RWPE1 (cell line): ENCODE measurements at places on chromosomes 11 and 22.

DNA sequence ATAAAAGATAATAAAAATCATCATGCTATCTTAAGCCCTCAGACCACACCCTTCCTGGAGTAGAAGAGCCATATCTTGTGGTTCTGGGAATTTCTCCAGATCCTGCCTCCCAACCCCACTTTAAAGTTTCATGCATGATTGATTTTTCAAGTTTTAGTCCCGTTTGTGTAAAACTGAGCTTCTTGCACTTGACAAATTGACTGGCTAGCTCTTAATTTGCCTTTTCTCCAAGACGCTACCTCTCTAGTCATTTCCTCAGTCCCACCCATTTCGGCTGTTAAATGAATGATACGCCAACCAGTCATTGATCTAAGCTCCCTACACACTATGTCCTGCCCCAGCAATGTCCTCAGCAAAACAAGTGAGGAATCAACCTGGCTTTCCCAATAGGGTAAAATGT lies 71.8 kb upstream of the TEAD1 start:
- no peak for DNase-seq

DNA sequence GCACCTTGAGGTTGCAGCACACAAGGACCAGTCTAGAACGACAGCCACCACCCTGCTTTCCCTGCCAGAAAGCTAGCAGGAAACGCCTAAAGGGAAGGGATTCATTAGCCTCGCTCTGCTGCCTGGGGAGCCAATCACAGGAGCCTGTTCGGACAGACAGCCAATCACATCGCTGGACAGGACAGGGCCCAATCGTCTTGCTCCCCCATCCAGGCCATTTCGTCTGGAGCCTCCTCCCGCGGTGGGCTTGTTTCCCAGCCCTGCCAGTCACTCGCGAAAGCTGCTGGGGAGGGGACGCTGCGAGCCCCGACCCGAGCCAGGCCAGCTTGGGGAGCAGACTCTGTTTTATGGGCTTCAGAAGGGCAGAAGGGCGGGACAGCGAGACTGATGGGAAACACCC lies 79.8 kb upstream of the NCAM1 start:
- peak; percentile 86 for DNase-seq

GRCh38 chr11:119473901-119474681 lies 51.1 kb upstream of the THY1 start:
- no peak for DNase-seq

DNA sequence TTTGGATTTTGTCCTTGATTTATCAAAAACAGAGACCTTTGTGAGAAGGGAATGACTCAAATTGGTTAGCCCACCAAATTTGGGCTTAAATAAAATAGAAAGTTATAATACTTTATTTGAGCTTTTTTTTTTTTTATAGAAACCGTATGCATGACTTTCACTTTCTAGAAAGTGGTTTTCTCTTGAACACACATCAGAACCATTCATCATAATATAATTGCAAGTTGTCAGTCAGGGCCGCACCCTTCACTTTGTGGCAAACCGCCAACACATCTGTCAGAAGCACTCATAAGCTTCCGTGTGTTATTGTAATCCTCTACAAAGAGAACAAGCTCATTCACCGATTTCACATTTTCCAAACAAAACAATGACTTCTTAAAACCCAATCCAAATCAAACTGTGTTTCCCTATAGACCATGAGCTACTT lies 76.1 kb downstream of the SOX6 start:
- peak; percentile 51 for DNase-seq

DNA sequence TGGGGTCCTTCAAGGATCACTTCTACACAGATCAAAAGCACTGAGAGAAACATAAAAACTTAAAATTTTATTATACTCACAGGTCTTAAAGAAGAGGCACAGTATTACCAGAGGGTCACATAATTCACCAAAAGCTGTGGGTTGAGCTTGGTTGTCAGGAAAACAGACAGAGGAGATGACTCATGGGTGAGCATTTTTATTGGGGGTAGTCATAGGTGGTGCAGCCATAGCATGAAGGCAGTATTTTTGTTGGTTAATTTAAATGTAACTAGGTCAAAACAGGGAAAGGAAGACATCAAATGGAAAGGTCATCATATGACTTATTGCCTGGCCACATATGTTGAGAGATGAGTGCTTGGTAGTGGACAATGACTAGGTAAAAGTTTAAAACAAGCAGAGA lies 24.2 kb downstream of the OR5B17 start:
- peak; percentile 75 for DNase-seq

GRCh38 chr11:494761-495536 lies 12.1 kb downstream of the RNH1 start:
- no peak for DNase-seq

- DNase-seq, result no peak
Observed at GRCh38 chr11:60159284-60159683, 23.6 kb downstream of the MS4A6A start.

GRCh38 chr11:15704556-15704955 lies 589.8 kb downstream of the INSC start:
- DNase-seq, result no peak

DNA sequence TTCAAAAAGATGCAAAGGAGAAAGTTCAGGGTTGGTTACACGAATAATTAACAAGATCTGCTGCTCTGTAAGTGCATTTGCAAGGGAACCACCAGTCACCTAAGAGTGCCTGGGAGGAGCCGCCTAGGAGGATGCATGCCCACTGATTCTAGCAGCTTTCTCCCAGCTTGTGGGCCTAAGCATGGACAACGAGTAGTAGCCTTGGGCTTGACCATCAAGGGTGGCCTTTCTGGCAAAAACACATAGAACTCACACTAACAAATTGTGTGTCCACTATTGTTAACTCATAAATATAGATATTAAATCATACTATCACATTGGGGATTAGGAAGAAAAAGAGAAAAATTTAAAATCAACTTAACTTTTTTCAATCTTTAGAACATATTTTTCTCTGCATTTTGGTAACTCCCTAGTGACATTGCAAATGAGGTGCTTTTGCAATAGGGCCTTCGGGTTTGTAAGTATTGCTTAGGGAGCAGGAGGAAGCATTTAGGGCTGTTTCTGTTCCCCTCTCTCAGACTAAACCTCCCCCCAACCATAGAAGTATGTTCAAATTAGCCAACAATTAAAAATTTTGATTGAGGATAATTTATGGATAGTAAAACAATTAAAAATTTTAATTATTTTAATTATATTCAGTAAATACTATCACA lies 57.3 kb upstream of the CEP295 start:
- no peak for DNase-seq

GRCh38 chr11:86313793-86314192 lies 11.8 kb downstream of the HIKESHI start:
- no peak for DNase-seq

DNA sequence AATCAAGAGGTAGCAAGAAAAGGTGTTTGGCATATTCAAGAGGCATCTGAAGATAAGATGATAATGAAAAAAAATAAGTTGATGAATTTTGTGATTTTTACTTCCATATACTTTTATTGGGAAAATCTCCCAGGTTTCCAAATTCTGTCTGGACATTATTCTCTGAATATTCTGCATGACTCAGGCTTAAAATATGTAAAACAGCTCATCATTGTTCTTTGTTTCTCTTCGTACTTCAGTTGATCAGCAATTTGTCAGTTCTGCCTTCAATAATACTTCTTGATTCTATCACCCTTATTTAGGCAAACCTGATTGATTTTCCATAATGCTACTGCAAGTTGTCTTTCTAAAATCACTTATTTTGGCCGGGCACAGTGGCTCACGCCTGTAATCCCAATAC lies 30.2 kb downstream of the GTF2H1 start:
- DNase-seq, result peak; percentile 35

GRCh38 chr11:119795690-119796089 lies 66.7 kb upstream of the NECTIN1 start:
- DNase-seq, result no peak
